Stimulated activated CD4-positive, alpha-beta T cell treated with anti-CD3 and anti-CD28 coated beads, TNF-alpha, amount 100 ng/mL, for 4 hours (primary cell): ENCODE measurements at places on chromosomes 16 and 17.

DNA sequence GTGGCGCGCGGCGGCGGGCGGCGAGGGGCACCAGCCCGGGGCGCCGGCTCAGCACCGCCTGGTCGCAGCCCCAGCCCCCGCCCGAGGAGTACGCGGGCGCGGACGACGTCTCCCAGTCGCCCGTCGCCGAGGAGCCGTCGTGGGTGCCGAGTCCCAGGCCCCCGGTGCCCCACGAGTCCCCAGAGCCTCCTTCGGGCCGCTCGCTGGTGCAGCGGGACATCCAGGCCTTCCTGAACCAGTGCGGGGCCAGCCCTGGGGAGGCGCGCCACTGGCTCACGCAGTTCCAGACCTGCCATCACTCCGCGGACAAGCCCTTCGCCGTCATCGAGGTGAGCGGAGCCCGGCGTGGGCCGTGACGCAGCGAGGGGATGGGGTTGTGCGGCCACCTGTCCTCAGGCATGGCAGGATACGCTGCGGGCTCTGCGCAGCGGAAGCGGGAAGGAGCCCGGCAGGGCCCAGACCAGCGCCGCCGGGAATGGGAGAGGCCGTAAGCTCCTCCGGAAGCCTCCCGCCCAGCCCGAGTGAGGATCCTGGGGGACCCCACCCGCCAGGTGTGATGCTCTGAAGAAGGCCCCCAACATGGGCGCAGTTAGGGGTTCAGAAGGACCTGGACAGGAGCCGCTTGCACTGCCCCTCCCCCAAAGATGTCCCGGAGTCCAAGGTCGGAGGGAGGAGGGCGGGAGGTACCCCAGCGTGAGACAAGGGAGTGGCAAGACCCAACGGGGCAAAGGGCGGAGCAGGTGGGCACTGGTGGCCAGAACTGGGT lies 522 bp downstream of the NAGS start:
- DNase-seq, result no peak

GRCh38 chr16:55116165-55116920 lies 185.7 kb downstream of the IRX5 start:
- no peak for DNase-seq

GRCh38 chr16:65200156-65200773 lies 78.4 kb upstream of the CDH11 start:
- DNase-seq, result no peak

DNA sequence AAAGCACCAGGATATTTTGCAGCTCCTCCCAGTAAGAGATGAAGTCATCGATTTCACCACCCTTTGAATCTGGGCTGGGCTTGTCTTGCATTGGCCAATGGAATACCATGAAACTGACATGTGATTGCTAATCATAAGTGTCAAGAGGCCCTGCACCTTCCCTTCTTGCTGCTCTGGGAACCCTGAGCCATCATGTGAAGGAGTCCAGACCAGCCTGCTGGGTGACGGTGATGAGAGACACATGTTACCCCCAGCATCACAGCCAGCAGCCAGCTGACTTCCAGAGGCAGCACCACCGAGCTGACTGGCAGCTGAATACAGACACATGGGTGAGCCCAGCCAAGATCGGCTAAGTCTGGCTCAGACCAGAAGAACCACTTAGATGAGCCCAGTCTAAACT lies 43.6 kb upstream of the CACNG4 start:
- no peak for DNase-seq

- DNase-seq, result no peak
Measured at GRCh38 chr16:68869492-68870088, 26.3 kb downstream of the TANGO6 start.

DNA sequence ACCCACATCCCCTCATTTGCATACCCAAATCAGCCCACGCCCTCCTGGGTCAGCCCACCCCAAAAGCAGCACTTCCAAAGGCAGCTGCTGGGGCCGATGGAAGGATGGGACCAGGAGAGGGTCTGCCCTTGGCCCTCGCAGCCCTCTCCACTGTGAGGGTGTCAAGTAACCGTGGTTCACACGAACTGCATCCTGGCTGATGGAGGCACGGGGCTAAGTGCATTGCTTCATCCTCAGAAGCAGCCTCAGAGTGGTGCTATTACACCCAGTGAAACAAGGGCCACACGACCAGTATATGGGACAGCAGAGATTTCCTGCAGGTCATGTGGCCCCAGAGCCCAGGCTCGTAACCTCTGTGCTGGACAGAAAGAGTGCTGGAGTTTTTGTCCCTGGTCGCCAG lies 13.2 kb upstream of the ATP2A3 start:
- no peak for DNase-seq

GRCh38 chr16:8848231-8848938 lies 20.4 kb downstream of the CARHSP1 start:
- no peak for DNase-seq

GRCh38 chr17:64281962-64282752 lies 19.1 kb upstream of the TEX2 start:
- no peak for DNase-seq

DNA sequence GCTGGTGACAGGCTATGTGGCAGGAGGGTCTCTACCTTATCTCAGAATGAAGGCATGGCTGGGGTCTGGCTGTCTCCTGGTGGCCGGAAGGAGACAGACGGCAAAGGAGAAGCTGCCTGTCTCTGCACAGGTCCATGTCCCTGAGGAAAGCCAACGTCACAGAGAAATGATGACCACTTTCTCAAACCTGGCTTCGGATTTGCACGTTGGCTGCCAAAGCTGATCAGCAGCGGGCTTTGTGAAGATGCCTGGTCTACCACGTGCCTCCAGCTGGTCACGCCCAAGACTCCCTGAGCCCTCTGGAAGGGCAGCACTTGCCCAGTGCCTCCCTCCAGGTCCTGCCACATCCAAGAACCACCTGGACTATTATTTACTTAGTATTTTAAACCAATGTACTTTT lies 8.4 kb downstream of the DEXI start:
- DNase-seq, result no peak

DNA sequence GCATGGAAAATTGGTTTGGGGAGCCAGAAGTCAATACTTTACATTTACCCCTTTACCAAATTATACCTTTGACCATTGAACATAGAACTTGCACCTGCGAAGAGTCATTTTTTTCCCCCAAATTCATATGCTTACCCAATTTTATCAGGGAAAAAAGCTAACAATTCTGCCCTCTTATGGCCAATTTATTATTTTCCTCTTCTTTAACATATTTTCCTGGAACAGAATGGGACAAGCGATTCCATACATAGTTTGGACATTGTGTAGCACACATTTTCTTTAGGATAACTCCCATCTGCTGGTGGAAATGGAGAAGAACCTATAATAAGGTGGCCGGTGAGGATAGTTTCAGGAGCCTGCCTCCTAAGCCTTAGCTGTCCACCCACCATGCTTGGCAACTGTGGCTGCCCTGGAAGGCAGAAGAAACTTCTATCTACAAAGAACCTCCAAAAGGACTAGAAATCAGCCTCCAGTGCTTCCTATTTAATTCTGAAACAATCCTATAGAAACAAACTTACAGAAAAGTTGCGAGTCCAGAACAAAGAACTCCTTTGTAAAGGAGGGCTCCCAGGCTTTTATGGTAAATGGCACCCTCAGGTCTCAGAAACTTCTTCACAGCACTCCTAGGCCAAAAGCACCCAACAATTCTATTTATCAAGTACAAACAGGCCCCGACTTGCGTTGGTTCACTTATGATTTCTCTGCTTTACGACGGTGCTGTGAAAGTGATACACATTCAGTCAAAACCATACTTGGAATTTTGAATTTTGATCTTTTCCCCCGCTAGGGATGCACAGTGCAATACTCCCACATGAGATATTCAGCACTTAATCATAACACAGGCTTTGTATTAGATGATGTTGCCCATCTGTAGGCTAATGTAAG lies 64.1 kb upstream of the CACNG4 start:
- no peak for DNase-seq

GRCh38 chr16:3952737-3953131 lies 72.2 kb upstream of the CREBBP start:
- DNase-seq, result no peak

DNA sequence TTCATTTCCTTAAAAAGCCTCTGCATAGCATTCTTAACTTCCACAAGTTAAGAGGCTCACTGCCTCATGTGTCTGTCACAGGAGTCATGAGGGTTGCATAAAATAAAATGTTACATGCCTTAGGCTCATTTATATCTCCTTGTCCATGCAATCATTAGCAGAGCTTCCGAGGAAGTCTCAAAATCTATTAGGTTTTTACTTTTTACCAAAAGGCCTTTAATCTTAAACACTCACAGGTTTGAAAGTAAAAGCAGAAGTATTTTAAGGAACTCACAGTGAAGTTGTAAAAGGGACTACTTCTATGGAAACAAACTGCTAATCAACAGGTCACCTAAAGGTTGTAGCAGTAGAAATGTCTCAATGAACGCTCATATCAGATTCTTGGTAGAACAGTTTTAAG lies 5.2 kb upstream of the ATP6V0A1 start:
- no peak for DNase-seq

GRCh38 chr16:85657267-85657650 lies 31.5 kb downstream of the GINS2 start:
- no peak for DNase-seq

GRCh38 chr16:3584412-3584811 lies 7.2 kb upstream of the NLRC3 start:
- no peak for DNase-seq

DNA sequence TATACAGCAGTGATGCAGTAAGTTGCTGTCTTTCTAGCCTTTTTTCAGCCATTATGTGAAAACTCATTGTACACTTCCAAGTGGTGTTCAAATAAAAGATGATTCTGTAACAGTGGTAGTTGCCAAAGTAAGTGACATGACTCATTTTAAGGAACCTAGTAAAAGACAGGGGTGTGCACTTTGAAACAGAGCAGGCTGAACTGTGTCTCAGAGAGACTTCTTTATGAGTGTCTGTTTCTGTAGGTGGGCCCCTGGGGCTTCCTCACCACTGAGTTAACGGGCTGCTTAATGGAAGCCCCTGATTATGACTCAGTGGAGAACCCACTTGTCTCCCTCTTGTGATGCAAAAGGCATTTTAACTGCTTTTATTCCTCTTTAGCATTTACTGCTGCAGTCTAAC lies 147.3 kb downstream of the PCTP start:
- no peak for DNase-seq

GRCh38 chr17:35159940-35160339 lies 12.3 kb downstream of the UNC45B start:
- DNase-seq, result no peak

DNA sequence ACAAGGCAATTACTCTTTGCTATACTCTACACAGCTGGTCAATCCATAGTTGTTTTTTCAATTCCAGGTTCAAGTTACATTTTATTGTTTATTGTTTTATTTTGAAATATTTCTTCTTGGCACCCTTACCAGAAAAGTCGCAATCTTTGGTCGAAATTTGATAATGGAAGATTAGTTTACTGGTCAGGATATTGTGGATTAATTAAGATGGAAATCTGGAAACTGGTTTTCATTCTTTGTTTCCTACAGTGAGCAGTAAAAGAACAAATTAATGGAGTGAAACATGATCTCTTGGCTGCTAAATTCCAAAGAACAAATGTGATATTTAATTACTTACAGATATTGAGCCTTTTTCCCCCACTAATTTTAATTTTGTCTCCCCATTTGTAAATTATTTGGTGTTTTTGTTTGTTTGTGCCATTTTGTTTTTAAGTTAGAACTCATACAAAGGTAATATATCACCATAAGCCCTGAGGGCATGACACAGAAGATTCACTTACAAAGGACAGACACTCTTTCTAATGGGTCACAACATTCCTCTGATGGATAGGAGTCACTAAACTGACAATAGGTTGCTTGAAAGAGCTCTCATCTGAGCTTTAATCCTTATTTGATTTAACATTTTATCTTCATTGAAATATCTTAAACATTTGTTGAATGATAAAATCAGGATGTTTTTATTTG lies 700.2 kb downstream of the KCNJ2 start:
- DNase-seq, result no peak

GRCh38 chr17:1933875-1934715 lies 91.0 kb downstream of the RTN4RL1 start:
- DNase-seq, result no peak

DNA sequence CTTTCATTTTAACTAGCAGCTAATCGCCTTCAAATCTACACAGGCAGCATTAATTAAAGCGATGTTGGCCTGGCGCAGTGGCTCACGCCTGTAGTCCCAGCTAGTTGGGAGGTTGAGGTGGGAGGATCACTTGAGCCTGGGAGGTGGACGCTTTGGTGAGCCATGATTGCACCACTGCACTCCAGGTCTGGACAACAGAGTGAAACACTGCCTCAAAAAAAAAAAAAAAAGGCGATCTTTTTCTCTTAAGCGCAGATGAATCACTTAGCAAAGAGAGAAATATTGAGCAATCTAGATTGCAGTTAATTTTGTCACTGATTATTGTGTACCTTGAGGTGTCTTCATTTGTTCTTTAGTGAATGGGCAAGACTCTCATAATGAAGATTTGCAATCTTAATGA lies 12.4 kb downstream of the SNTB2 start:
- DNase-seq, result no peak

GRCh38 chr16:13928646-13929045 lies 8.7 kb downstream of the ERCC4 start:
- no peak for DNase-seq

GRCh38 chr16:67249178-67250044 lies 632 bp downstream of the SLC9A5 start:
- no peak for DNase-seq

DNA sequence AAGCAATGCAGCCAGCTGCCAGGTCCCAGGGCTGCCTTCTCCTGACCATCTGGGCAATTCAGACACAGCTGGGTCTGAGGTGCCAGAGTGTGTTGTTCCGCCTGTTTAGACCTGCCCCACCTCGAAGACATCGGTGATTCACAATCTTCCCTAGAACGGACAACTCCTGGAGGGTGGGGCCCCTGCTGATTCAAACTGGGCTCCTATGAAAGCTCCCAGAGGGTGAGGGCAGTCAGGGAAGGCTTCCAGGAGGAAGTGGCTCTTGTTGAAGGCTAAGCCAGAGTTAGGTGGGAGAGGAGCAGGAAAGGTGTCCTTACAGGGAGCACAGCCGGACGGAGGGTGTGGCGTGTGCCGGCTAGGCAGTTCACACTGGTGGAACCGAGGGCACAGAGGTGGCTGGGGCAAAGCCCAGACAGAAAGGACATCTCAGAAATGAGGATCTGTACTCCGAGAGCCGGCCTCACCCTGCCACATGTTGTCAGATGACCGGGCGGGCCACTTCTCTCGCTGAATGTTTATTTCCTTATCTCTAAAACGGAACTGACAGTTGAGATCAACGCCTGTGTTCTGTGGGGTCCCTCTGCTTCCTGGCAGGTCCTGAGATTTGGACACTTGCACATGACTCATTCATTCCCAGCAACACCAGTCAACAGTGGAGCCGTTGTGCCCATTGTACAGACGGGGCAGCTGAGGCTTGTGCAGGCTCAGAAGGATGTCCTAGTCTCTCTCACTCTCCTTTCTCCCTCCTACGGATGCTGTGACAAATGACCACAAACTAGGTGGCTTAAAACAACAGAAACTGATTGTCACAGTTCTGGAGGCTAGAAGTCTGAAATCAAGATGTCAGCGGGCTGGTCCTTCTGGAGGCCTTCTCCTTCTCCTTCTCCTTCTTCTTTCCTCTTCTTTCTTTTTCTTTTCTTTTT lies 26.9 kb upstream of the LITAF start:
- no peak for DNase-seq

- no peak for DNase-seq
Measured at GRCh38 chr17:27952366-27952765, 59.2 kb upstream of the LYRM9 start.

GRCh38 chr16:79297805-79298204 lies 302.7 kb downstream of the MAF start:
- DNase-seq, result no peak

- DNase-seq, result no peak
Measured at GRCh38 chr16:1297018-1297696, 12.3 kb upstream of the UBE2I start.

GRCh38 chr17:78973196-78973595 lies 6.5 kb downstream of the LGALS3BP start:
- no peak for DNase-seq
